ENCODE measurements at places on chromosomes 5 and 9.
A peak's percentile ranks its signal among the peaks of the same experiment; 100 is the strongest.

- no peak for DNase-seq
Measured at GRCh38 chr5:72189146-72189545, 81.9 kb downstream of the MAP1B start.

DNA sequence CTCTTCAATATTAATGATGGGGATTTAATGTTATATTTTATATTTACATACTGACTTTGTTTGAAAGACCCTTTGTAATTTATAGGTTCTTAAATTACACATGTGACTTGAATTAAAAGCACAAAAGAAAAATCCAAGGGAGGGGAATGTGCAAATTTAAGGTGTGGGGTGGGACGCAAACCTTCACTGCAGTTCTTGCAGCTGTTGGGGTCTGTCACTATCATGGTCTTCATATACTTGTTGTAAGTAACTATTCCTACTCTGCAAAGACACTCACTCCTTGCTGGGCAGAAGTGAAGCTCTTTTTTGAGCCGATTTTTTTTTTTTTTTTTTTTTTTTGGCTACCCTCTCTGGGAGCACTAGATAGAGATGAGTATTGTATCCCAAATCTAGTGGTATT lies 505.3 kb downstream of the ARHGEF28 start:
- DNase-seq: no peak

- no peak for DNase-seq
Measured at GRCh38 chr5:161190778-161191177, 338.8 kb upstream of the ATP10B start.

GRCh38 chr5:1514027-1514818 lies 9.5 kb downstream of the LPCAT1 start:
- DNase-seq: no peak

- no peak for DNase-seq
Measured at GRCh38 chr9:27437652-27438373, 86.3 kb upstream of the IFNK start.

DNA sequence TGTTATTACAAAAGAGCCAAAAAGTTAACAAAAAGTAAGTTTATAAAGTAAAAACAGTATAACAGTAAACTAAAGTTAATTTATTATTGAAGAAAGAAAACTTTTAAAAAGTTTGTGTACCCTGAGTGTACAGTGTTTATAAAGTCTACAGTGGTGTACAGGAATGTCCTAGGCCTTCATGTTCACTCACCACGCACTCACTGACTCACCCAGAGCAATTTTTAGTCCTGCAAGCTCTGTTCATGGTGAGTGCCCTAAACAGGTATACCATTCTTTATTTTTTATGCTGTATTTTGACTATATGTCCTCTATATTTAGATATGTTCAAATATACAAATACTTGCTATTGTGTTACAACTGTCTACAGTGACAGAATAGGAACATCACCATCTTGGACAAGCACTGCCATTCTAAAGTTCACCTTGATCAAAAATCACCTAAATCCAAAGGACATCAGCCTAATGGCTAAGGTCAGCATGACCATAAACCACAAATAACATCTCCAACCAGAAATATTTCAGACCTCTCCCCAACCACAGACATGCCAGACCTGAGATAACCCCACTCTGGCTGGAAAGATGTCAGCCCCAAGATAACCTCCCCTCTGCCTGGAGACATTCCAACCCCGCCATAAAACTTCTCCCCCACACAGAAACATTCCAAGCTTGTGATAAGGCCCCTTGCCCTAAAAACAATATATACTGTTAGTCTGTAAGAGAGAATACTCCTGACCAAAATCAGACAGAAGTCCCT lies 56.1 kb downstream of the AGXT2 start:
- DNase-seq: no peak

DNA sequence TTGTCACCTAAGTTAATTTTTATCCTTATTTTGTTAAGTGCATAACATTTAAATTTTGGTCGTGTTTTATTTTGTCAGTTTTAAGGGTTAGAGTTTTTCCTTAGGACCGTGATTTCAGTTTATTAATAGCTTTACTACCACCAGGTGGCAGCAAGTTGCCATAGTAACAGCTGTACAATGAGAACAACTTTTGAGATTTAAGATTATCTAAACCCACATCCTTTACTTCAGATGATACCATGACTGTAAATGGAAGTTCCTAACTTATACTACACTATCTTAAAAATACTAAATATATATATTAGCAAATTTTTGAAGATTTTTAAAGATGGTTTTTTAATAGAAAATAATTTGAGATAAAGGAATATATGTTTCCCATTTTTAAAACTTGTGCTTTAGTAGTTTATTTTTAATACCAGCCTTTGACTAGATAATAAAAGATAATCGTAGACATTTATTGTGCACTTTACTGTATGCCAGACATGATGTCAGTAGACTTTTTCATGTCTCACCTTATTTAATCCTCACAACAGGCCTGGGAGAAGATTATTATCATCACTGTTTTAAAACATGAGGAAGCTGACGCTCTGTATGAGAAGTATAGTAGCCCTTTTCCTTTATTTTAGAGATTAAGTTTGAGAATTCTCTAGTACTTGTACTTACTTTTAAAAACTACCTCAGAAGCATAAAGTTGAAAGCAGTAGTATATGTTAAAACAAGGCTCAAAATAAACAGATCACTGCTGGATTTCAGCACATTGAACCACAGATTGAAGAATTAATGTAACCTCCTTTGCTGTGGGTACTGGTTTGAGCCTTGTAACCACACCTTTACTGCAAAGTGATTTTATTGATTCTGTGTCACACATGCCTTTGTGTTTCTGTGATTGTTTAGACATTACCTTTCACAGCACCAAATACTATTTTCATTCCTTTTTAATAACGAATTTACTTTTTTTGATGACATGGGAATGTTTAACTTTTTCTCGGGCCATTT lies 27.5 kb downstream of the SREK1 start:
- DNase-seq: peak; percentile 7

DNA sequence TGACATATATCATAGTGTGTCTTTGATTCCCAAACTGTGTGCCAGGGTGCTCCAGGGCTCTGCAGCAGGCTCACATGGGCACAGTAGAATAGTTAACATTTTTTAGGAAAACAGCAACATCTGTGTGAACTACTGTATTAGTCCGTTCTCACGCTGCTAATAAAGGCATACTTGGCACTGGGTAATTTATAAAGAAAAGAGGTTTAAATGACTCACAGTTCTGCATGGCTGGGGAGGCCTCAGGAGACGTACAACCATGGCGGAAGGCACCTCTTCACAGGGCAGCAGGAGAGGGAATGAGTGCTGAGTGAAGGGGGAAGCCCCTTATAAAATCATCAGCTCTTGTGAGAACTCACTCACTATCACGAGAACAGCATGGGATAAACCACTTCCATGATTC lies 82.7 kb downstream of the EGFLAM start:
- no peak for DNase-seq

DNA sequence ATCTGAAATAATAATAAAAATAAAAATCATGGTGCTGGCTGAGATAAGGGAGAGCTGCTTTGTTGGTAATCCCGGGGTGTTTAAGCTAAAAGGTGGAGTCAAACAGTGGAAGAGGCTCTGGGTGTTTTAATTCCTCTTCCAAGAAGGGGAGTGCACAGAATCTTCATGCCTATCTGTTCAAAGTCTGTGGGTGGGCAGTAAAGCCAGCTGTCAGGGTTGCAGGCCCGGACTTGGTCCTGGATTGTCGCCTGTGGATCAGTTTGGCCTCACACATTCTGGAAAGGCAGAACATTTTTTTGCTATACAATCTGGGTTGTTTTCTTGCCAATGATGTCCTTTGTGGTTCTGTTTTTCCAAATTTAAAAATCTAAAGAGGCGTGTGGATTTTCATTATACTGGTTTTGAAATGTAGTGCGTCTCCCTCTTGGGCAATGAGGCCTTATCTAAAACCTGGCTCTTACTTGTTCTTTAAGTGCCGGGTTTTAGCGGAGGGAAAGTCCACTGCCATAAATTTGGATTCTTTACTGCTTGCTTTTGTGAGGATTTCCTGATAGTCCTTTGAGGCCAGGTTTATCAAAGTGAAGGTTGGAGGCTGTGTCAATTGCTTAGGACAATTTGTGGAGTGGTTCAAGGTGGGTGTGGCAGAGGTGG lies 5.8 kb downstream of the ANKDD1B start:
- no peak for DNase-seq

GRCh38 chr9:138044485-138045383 lies 167.2 kb downstream of the CACNA1B start:
- no peak for DNase-seq

- no peak for DNase-seq
Measured at GRCh38 chr5:172906888-172907287, 52.3 kb upstream of the RPL26L1 start.

DNA sequence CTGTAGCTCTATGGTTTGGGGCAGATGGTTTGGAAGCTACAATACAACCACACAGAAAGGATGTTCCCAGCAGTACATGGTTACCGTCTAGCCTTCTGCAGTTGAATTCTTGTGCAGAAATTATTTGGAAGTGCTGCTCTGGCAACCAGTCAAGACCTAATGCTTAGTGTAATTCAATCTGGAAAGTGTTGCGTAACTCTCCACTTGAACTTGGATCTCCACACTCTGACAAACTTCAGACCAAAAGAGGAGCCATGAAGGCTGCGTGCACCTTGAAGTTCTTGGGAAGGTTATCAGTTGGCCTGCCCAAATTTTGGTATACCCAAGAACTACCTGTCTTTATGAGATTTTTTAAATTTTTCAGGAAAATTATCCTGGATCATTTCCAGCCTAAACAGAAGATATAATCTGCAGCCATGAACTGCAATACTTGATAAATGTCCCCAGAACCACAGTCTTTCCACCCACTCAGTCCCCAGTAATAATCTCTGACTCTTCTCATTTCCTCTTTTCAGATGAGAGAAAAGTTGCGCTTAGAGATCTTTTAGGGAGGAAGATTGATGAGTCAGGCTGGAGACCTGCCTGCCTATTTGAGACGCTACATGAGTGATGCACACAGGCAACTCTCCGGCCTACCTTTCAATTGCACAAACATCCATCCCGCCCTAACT lies 159.9 kb downstream of the FANCC start:
- DNase-seq: no peak

- DNase-seq: no peak
Measured at GRCh38 chr9:98080326-98080725, 23.8 kb downstream of the NANS start.

GRCh38 chr9:96141666-96142065 lies 160.3 kb downstream of the HSD17B3 start:
- no peak for DNase-seq

DNA sequence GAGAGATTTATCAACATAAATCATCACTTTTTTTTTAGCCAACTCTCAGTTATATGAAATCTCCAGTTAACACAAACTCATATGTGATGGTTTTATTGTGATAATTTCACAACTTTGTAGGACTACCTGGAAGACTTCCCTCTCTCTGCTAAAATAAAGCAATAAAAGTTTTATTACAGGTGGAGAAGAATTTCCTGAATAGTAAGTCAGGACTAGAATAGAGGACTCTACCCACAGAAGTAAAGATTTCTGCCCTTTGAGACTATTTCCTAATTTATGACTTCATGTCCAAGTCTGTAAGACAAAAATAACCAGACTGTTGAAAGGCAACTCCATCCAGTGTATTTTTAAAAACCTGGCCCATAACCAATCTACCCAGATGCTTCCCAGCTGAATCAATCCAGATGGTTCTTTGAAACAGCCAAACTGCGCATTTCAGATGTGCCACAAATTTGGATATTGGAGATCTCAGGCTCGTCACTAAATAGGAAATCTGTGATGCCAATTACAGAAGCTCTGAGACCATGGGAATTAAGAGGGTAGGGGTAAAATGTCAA lies 234.0 kb upstream of the NMUR2 start:
- DNase-seq: no peak

DNA sequence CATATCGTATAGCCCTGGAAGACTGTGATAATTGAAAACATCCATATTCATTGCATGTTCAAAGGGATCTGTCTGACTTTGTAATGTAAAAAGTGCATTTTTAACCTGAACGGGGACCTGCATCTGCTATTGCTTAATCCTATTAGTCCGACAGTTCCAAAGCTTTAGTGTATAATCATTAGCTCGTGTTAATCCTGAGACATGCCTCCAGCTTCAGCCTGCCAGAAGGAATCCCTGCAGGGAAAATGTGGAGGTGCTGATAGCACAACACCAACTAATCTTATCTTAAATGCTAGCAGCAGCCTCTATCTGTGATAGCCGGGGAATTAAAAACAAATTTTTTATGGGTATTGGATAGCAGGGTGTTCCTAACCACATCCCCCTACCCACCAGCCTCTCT lies 495.2 kb downstream of the TLE4 start:
- DNase-seq: no peak

DNA sequence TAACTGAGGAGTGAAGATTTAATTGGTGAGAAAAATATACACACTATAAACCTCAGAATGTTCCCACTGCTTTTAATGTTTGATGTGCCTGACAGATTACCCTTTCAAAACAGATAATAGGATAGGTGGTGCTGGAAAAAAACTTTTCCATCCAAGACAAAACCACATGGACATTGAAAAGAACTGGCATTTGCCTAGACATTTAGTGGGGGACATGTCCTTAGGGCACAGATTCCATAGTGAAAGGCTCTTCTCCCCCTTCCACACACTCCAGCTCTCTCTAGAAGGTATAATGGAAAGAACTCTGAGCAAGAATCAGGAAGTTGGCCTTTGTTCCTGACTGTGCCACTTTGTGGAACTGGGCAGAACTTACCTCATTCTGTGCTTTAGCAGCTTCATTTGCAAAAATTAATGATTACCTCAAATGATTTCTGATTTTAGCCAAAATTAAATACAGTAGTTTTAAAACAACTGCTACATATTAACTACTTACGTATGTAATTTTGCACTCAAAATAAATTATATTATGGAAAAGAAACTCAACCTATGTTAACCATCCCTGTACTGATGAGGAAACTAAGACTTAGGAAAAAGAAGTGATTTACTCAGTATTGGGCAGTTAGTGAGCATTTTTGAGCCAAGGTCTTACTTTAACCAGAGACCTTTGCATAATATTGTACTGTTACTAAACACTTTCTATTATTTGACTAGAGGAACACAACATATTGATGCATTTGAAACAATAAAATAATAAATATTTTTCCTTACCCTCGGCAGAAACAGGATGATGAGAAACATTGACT lies 43.3 kb downstream of the TMC1 start:
- no peak for DNase-seq

DNA sequence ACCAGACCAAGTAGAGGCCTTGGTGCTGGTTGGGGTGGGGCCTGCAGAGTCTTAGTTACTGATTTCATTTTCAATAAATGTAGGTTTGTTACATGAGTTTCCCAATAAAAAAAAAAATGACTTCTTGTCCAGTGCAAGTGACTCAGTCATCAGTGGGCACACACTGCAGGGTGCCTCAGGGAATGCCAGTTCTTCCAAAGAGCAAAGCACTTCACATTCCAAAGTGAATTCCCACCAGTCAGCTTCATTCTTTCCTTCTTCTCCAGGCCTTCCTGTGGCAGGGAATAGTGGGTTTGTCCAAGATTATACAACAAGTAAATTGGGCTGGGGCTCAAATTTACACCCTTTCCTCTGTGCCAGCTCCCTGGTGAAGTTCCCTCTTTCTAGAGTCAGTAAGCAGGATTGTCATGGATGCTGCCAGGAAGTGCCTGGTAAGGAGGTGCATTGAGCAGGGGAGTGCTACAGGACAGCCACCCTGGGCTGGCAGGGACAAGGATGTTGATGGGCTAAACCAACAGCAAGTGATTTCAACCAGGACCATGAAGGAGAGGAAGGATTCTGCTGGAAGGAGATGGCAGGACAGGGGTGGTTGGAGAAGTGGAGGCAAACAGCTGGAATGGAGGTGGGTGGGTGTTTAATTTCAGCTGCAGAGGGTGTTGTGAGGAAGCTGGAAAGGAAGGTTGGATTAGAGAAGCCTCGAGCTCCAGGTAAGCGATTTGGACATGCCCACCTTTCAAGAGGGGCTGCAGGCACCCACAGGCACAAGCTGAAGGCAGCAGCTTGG lies 3.7 kb upstream of the B4GALT7 start:
- no peak for DNase-seq

All from stimulated activated CD8-positive, alpha-beta memory T cell treated with anti-CD3 and anti-CD28 coated beads, Interleukin-4, amount 100 ng/mL, for 4 hours (primary cell).